Stimulated activated CD8-positive, alpha-beta memory T cell treated with anti-CD3 and anti-CD28 coated beads, Interleukin-15, amount 100 ng/mL, for 48 hours (primary cell): ENCODE measurements at places on chromosomes 3 and 15.

GRCh38 chr15:98787194-98787593 lies 138.9 kb downstream of the IGF1R start:
- no peak for DNase-seq

- peak; percentile 79 for DNase-seq
Observed at GRCh38 chr15:90845201-90845949, 23.0 kb upstream of the FURIN start.

DNA sequence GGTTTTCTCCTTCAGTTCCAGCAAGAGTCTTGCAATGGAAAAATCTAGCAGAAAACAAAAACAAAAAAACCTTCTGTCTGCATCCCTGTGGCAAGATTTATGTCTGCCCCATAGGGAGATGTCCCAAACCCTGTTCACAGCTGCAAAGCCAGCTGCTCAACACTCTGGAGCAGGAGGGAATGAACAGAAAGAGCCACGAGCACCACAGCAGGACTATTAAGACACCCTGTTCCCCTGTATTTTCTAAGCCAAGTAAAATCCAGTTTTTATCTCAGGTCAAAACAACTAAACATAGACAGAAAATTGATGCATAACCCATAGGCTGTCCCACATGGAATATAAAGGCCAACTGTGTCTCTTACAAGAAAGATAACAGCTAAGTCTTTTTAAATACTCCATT lies 357.9 kb downstream of the LSAMP start:
- no peak for DNase-seq

GRCh38 chr3:190533511-190534281 lies 19.8 kb downstream of the IL1RAP start:
- DNase-seq, result no peak

GRCh38 chr3:76436894-76437293 lies 603.0 kb upstream of the ROBO2 start:
- DNase-seq, result no peak

- DNase-seq, result no peak
Observed at GRCh38 chr3:99637016-99637367, 1.4 kb upstream of the COL8A1 start.

- DNase-seq, result no peak
Observed at GRCh38 chr15:40872791-40873693, 992 bp downstream of the RHOV start.

GRCh38 chr3:157544501-157545130 lies 41.4 kb upstream of the VEPH1 start:
- no peak for DNase-seq

DNA sequence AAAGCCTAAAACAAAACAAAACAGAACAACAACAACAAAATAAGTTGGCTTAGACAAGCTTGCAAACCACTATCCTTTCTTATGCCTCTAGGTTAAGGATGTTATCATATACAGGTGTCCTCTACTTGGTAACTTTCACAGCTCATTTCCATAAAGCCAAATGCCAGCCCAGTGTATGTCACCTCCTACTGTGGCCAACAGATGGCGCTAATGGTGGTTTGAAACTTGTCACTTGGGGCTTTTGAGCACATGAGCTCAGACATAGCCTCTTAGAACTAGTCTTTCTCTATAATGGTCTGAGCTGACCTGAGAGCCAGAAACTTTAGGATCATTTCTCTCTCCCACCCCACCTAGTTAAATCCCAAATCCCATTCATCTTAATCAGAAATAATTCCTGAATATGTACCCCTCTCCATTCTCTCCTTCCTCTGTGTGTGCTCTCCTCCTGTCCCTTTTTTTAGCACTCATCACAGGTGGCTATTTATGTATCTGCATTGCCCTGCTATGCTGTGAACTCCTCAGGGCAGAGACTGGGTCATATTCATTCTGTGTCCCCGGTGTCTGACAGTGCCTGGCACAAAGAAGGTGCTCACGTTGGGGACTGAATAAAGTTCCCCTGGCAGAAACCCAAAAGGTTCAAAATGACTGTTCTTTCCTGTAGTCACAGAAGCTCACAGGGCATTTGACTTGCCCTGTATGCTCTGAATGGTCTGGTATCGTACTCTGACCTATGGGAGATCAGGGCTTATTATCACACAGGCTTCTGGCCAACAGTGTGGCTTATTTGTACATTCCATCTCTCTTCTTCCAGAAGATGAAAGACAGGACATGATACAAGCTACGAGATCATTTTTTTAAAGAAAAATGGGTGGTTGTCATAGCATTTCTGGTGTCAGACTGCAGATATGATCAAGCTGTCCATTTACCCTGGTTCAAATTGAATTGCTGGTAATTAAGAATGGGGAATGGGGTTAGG lies 319.3 kb upstream of the AZI2 start:
- DNase-seq, result peak; percentile 17

DNA sequence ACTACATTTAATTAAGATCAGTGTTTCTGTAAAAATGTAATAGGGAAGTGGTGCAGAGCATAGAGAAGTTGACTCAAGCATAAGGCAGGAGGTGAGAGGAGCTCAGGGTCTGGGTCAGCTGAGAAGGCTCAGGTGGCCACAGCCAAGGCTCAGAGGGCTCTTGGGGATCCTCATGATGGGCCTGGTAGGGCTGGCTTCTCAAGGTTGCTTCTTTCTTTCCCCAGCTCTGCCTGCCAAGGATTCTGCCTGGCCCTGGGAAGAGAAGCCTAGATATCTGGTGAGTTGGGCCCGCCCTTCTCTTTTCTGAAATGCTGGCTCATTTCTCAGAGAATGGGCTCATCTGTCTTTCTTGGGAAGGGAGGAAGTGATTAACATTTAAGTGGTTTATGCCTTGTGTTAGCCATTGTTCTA lies 6.5 kb downstream of the ZNF589 start:
- DNase-seq, result no peak

DNA sequence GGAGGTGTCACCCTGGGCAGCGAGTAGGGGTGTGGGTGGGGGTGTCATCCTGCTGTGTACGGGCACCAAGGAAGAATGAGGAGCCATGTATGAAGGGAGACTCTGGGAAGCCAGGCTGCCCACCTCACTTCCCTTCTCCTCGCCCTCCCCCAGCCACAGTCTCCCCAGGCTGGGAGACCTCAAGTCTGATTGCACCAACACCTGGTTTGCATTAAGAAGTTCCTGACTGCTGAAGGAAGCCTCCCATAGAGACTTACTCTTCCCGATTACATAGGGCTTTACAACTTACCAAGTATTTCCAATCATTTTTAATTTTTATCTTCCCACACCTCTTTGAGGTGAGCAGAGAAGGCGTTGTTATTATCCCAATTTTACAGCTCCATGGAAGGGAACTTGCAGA lies 29.5 kb upstream of the SMAD3 start:
- no peak for DNase-seq

GRCh38 chr3:19149368-19149767 lies 1.1 kb downstream of the KCNH8 start:
- no peak for DNase-seq

- DNase-seq, result no peak
Observed at GRCh38 chr3:99751649-99752048, 66.0 kb upstream of the CMSS1 start.

- no peak for DNase-seq
Observed at GRCh38 chr15:91133511-91133910, 33.5 kb downstream of the SV2B start.

DNA sequence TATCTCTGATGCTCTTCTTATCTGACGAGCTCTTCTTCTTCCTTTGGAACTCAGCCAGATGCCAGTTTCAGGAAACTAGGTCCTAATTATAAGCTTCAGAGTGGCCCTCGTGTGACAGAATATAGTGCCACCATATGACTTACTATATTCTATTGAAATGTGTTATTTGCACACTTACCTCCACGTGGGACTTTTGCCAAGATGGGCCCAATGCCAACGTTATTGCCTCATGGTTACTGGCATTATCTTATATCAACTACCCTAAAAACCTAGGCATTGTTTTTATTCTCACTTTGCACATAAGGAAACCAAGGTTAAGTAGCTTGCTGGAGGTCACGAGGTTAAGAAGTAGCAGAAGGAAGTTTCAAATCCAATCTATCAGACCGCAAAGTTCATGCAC lies 71.3 kb upstream of the SLCO3A1 start:
- no peak for DNase-seq

- peak; percentile 77 for DNase-seq
Observed at GRCh38 chr3:128845778-128846485, 33.5 kb upstream of the ACAD9 start.

- DNase-seq, result no peak
Observed at GRCh38 chr15:84081391-84082168, 154.0 kb upstream of the GOLGA6L4 start.

- no peak for DNase-seq
Observed at GRCh38 chr15:79265987-79266579, 16.4 kb upstream of the ANKRD34C start.

GRCh38 chr3:3307491-3307890 lies 128.0 kb upstream of the CRBN start:
- no peak for DNase-seq

DNA sequence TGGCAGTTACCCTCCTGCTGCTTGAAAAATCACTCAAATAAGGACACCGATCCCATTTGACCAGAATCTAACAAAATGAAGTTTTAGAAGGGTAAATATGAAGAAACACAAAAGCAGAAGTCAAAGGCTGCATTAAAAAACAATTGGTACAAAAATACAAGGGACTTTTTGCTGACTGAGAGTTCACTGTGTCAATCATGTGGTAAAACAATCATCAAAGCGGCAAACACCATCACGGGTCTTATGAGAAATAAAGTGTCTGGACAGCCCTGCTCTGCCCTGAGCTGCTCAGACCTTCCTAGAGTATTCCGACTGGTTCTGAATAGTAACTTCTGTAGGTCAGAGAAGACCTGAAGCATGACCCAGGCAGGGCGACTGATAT lies 137.2 kb upstream of the RAD18 start:
- DNase-seq, result no peak

GRCh38 chr3:54353546-54353945 lies 231.2 kb downstream of the CACNA2D3 start:
- no peak for DNase-seq

DNA sequence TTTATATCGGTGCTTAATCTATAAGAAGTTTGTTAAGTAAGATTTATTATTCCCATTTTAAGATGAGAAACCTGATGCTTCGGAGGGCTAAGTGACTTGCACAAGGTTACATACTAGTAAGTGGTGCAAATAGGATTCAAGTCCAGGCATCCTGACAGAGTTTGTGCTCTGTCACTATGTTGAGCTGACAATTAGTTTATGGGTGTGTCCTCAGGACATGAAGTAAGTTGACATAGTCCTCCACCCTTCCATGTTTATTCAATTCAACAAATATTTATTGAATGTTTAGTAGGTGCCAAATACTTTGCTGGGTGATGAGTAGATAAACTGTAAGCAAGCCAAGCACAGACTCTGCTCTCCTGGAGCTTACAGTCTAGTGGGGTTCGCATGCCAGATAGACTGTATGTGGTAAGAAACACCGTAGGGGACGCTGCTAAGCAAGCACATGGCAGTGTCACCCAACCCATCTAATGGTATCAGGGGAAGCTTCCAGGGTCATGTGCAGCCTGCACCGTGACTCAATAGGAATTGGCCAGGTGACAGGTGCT lies 342.7 kb upstream of the SATB1 start:
- DNase-seq, result no peak
